ENCODE measurements at places on chromosomes 7 and 10.

- peaks cover 69% of the 10 kb centered on the region for H3K4me1 ChIP-seq
- no peak for DNase-seq
- no peak overlapping the region for H3K4me3 ChIP-seq
- no peaks in the 10 kb centered on the region for H3K27me3 ChIP-seq
- no peaks in the 10 kb centered on the region for H3K36me3 ChIP-seq
These were observed 172.5 kb upstream of the SVIL start for GRCh38 chr10:29807163-29807806.

GRCh38 chr7:124779194-124779593 lies 13.6 kb upstream of the GPR37 start:
- no peak for DNase-seq
- H3K27me3 ChIP-seq: no peaks in the 10 kb centered on the region
- H3K4me1 ChIP-seq: no peaks in the 10 kb centered on the region
- no peaks in the 10 kb centered on the region for H3K36me3 ChIP-seq
- H3K4me3 ChIP-seq: no peak overlapping the region

- H3K4me1 ChIP-seq: no peaks in the 10 kb centered on the region
- DNase-seq: no peak
- no peaks in the 10 kb centered on the region for H3K36me3 ChIP-seq
- H3K27me3 ChIP-seq: no peaks in the 10 kb centered on the region
- no peak overlapping the region for H3K4me3 ChIP-seq
These were observed 296.7 kb upstream of the KLF6 start for GRCh38 chr10:4081685-4082111.

- no peaks in the 10 kb centered on the region for H3K27me3 ChIP-seq
- peak overlapping the region; percentile 82 for H3K4me3 ChIP-seq
- peak; percentile 43 for DNase-seq
- H3K27ac ChIP-seq: peak overlapping the region; percentile 73
- H3K36me3 ChIP-seq: no peaks in the 10 kb centered on the region
These were observed 520 bp downstream of the ELAPOR2 start for GRCh38 chr7:87058744-87059524.

- H3K36me3 ChIP-seq: no peaks in the 10 kb centered on the region
- H3K27ac ChIP-seq: no peak overlapping the region
- no peaks in the 10 kb centered on the region for H3K4me1 ChIP-seq
- DNase-seq: no peak
These were observed 238.9 kb upstream of the GPR26 start for GRCh38 chr10:123427165-123427786.

GRCh38 chr7:140983802-140984201 lies 30.9 kb downstream of the MRPS33 start:
- no peak for DNase-seq
- no peaks in the 10 kb centered on the region for H3K27me3 ChIP-seq
- no peaks in the 10 kb centered on the region for H3K4me1 ChIP-seq

DNA sequence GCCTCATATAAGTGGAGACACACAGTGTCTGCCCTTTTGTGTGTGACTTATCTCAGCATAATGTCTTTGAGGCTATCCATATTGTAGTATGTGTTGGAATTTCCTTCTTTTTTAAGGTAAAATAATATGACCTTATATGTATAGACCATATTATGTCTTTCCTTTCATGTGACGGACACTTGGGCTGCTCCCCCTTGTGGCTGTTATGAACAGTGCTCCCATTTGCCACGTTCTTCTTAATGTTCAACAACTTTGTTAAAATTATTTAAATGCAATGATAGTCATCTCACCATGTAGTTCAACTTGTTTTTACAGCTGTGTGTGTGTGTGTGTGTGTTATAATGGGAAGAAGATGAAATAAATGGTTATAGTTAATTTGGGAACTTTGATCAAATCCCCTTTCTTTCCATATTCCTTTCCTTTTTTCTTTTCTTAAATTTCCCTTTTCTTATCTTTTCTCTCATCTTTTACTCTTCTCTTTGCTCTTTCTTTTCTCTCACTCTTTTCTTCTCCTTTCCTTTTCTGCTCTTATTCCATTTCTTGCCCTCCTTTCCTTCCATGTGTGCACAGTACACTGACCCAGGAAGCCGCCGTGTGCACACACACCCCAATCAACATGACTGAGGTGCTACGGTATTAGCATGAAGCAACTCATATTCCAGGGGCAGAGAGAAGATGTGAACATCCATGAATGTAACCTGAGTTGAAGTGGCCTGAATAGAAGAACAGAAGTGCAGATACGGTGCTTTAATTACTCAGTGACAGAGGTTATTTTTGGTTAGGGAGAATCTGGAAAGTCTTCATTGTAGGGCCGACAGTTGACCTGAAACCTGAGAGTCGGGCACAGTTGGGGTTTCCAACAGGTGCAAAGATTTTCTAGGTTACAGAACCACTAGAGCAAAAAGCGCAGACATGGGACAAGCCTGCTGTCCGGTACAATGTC lies 596.6 kb downstream of the SDK1 start:
- H3K27me3 ChIP-seq: no peaks in the 10 kb centered on the region
- H3K4me3 ChIP-seq: no peak overlapping the region
- H3K36me3 ChIP-seq: no peaks in the 10 kb centered on the region
- peaks cover 32% of the 10 kb centered on the region for H3K4me1 ChIP-seq
- DNase-seq: no peak

- H3K27ac ChIP-seq: no peak overlapping the region
- H3K36me3 ChIP-seq: no peaks in the 10 kb centered on the region
- no peaks in the 10 kb centered on the region for H3K27me3 ChIP-seq
- H3K4me1 ChIP-seq: no peaks in the 10 kb centered on the region
These were observed 32.9 kb upstream of the PHYHIPL start for GRCh38 chr10:59143544-59143943.

DNA sequence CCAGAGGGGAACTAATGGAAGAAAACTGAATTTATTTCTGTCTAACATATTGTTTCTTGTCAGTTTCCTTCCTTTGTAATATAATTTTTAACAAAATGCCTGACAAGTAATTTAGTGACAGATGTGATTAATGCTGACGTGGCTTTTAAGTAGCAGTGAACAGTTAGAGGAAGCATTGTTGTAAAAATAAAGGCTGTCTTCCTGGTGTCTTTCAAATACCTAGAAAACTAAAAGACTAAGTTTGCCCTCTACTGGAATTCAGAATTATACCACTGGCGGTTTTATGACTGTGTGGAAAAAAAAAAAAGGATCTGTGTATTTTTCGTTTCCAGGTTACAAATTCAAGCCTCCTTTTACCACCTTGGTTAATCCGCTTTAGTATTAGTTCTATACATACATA lies 217.1 kb upstream of the DPP6 start:
- no peaks in the 10 kb centered on the region for H3K36me3 ChIP-seq
- no peaks in the 10 kb centered on the region for H3K27me3 ChIP-seq
- H3K27ac ChIP-seq: no peak overlapping the region

All from psoas muscle (tissue), 8 donors.